ENCODE measurements at places on chromosomes 4 and X. TPM values are rescaled to one million over a fixed set of nuclear protein-coding genes. Genes with fewer than 3 reads are reported as not detected.

- ATAC-seq, result no peak
These were observed 365.6 kb upstream of the EDA2R start for GRCh38 chrX:67004451-67004850.

Gene RPS6KA3
- total RNA-seq, result 18.9 TPM

GRCh38 chr4:113981591-113981990, 2.1 kb upstream of the ARSJ start:
- ATAC-seq, result no peak

DNA sequence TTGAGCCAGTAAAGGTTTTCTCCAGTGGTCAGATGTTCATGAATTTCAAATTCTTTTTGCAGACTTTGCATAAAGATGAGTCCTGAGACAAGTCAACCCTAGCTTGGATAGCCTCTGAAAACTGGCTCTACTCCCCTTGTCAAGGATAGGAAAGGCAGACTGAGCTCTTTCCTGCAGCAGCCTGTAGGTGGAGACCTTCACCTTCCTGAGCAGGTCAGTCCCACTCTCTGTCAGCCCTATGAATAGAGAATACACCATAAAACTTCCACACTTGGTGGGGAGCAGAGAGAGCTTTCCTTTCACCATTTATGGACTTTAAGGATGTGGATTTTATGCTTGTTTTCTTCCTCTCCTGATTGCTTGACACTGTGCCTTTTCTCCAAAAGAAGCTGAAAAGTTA, 41.9 kb downstream of the PCDH19 start:
- peak; percentile 70 for ATAC-seq

DNA sequence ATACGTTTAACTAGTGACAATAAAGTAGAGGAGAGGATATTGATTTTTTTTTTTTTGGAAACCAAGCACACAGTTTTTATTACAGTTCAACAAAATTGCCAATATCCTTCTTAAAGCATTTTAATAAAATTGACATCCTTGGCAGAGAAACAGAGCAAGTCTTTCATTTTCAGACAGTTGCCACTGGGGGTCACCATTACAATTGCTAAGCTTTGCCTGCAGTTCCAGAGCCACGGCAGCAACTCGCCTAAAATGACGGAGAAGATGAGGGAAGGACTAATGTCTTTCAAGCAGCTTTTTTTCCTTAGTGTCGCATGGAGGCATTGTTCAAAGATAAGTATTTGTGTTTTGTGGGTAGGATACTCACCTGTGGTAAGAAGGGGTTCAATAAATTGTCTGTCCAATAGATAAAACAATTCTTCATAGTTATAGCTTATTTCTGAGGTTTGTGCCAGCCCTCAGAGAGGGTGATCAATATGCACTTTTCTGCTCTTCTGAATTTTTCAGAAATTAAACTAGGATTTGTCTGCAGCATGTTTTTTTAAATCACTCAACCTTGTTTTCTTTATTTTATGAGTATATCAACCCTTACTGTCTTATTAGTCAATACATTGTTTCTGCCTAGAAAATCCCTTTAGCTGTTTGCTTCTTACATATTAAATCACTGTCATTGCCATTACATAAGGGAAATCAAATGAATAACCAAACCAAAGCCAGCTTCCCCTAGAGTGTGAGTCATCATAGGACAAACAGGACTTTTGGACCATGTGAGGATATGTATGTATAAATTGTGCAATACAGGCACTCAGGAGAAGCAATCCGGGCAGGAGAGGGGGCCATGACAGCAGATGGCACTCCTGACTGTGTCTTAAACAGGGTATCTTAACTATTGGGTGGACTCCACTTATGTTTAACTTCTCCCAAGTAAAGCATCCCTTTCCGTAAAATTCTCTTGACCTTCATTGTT, 508.1 kb upstream of the ARX start:
- peak; percentile 20 for ATAC-seq

- no peak for ATAC-seq
These were observed 29.6 kb downstream of the PHOX2B start for GRCh38 chr4:41718907-41719306.

DNA sequence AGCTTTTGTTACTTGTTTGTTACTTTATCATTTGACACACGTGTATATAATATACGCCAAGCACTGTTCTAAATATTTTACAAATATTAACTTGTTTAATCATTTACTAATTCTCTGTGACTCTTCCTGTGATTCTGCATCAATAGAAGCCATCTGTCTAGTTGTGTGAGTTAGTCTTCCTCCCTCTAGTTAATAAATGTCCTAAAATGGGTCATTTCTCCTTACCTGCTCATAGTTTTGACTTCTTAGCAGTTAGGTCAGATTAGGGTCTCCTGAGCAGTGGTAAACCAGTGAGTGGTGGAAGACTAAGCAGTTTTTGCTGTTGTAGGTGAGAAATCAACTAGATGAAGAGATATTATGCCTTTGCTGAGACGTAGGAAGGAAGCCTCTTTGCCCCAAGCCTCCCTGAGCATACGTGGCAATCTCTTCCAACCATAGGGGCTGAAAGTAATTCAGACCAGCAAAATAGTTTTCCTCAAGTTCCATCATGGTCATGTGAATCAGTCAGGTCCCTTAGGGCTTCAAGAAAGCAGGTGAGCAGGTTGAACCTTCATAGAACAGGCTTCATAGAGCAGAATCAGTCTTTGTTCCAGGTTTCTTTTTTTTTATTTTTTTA, 38.7 kb upstream of the THOC2 start:
- no peak for ATAC-seq

GRCh38 chr4:39029752-39030694, 2.2 kb downstream of the TMEM156 start:
- no peak for ATAC-seq

Gene FOXP3
- 0.76 TPM for total RNA-seq

DNA sequence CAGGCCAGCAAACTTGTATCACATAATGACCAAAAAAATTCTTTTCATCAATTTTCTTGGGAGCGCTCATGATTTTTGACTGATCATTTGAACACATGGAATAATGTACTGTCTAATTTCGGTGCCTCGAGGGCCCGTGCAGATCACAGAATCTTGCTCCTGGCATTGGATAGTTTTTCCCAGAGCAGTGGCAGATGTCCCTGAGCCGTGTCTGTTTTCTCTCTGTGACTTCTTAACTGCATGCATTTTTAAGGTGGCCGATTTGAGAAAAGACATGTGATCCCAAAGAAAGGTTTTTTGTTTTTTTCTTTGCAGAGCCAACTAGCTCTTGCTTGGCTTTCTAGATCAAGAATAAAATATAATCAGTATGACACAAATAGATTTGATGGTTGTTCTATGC, 19.7 kb downstream of the GPRIN3 start:
- ATAC-seq, result no peak

DNA sequence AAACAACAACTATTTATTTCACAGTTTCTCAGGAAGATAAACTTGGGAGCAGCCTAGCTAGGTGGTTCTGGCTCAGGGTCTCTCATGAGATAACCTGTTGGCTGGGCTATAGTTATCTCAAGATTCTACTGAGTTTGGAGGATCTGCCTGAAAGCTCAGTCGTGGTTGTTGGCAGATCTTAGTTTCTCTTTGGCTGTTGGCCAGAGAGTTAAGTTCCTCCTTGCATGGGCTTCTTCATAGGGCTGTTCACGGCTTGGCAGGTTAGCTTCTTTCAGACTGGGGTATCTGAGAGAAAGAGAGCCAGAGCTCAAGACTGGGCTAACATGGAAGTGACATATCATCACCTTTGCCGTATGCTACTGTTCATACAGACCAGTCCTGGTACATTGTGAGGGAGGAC, 28.7 kb downstream of the SEC24B start:
- ATAC-seq, result no peak

DNA sequence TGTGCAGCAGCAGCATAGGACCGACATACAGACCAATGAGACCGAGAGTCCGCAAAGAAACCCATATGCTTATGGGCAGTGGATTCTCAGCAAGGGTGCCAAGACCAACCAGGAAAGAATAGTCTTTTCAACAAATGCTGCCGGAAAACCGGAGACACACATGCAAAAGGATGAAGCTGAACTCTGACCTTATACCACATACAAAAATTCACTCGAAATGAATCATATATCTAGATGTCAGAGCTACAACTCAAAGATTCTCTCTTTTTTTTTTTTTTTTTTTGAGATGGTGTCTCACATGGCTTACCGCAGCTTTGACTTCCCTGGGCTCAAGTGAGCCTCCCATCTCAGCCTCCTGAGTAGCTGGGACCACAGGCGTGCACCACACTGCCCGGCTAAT, 16.0 kb upstream of the MXD4 start:
- ATAC-seq, result no peak

DNA sequence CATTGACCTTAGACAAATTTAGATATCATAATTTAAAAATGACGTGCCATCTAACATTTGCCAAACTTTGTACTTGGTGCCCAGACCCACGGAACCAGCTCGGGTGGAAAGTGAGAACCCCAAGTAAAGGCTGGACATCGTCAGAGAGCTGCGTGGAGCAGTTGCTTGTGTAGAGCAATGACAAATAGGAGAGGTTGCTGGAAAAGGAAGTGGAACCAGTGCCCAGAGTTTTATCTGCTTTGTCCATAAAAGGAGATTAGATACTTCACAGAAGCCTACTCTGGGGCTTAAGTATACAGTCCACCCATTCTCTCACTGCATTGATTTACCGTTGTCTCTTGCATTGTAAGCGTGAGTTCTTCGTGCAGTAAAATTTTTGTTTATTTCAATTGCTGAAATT, 5.4 kb upstream of the TBC1D1 start:
- ATAC-seq, result no peak

DNA sequence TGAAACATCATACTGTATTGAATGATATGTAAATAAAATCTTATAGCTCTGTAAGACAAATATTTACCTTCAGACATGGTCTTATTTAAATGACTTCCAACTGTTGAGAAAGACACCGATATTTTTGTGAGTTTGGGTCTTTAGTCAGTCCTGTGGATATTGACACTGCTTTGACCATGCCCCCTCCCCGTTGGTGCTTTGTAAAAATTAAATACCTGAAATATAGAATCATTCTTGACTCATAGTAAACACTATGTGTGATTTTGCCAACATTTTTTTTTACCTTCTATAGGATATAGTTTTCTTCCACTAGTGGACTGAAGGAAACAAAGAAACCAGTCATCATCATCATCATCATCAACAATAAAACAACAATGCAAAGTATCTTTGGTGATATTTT, 114.3 kb upstream of the HS3ST1 start:
- ATAC-seq, result no peak

Gene MGAT4D
- not detected for total RNA-seq

DNA sequence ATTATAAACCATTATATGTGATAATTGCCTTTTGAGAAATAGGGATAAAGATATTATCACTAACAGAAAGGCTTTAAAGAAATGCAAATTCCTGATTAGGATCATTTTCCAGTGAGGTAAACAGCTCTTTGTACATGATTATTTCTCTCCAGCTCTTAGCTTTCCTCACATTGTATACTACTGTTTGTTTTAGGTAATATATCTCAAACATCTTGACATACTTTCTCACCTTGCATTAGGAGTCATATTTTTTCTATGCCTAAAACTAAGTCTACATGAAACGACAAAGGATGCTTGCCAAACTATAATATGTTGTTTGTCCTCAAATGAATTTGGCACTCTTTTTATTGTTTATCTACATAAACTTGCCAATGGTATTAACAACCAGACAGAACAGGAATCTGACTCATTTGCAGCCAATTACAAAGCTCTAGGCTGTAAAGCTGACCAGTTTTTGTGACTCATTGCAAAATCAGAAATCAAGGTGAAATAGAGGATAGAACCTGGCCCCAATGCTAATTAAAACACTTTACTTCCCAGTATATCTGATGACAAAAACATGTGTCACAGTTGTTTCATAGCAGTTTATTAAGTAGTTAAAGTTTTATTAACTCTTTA, 107.0 kb downstream of the IQCM start:
- peak; percentile 96 for ATAC-seq

- ATAC-seq, result no peak
These were observed 23.7 kb downstream of the ABCG2 start for GRCh38 chr4:88134536-88135355.

Gene CXCL10
- 0.32 TPM for total RNA-seq

DNA sequence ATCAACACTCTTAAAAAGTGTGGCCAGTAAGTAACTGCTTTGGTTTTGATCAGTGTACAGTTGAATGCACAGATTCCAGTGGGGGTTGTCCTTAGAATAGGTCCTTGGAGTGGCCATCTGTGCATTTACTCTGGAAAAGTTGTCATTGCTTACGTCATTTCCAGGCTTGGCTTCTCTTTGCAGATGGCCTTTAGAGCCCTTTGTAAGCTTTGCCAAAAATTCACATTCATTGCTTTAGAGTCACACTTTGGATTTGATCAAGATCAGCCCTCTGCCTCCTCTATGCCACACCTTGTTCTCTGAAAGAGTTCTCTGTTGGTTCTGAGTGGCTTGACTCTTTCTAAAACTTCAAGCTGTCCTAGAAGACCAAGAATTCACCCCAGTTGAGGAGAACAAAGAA, 83.9 kb downstream of the MAMLD1 start:
- ATAC-seq, result no peak

DNA sequence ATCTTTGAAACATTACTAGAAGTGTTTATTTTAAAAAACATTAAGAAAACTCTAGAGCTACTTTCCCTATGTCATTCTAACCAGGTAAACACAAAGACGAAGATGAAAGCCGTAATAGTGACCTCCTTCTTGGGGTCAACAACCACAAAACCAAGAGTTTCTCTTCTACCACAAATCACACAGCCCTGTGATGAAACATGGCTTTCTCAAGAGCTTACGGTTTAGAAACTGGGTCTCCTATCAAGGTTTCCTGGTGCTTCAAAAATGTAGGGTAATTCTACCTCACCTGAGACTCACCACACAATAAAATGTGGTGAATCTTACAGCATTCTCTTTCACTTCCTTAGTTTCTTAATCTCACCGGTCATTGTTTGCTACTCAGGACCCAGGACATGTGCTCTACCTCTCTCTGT, 50.9 kb downstream of the CORIN start:
- no peak for ATAC-seq

- ATAC-seq, result no peak
These were observed 15.0 kb downstream of the HADH start for GRCh38 chr4:108004646-108005045.

- ATAC-seq, result peak; percentile 62
These were observed 285.2 kb upstream of the GATB start for GRCh38 chr4:152045807-152046571.

Gene MFAP3L
- 1.0 TPM for total RNA-seq

Gene PABPC1L2B
- total RNA-seq, result not detected

DNA sequence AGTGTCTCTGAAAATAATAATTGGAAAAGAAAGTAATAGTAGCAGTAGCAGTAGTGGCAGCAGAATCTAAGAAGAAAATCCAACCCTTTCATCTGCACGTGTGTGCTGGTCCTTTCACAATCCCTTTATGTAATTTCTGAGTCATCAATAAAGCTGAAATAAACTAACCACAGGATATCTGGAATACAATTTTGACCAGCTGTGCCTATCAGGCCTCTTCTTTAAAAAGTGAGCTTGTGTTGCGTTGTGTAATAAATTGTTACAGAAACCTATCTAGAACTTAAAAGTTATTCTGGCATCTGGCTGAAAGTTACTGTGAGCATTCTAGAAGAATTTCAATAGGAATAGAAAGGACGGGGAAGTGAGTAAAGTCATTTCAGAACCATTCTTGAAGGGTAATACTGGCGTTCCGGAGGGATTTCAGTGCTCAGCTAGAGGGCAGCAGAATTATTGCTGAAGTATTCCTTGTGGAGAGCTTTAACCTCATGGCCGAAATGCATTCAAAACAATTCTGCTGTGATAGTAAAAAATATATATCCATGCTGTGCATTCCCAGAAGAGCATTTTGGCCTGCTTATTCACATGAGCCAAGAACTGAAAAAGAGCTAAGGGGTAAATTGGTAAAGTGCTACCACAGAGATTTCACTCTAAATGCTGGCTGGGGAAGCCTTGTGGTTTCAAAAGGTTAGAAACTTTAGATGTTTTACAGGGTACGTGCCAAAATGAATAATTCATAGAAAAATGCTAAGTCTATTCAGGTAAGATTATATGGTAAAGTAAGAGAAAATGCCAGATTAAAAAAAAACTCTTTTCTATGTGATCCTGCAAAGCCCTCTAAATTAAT, 260.6 kb downstream of the NKX6-1 start:
- ATAC-seq, result no peak

Gene FAM199X
- 8.9 TPM for total RNA-seq

All from esophagus mucosa (tissue), 1 donor.